ENCODE measurements at places on chromosomes 6 and 20. TPM values are rescaled to one million over a fixed set of nuclear protein-coding genes. Genes with fewer than 3 reads are reported as not detected.

Gene LTB
- 891 TPM for total RNA-seq

DNA sequence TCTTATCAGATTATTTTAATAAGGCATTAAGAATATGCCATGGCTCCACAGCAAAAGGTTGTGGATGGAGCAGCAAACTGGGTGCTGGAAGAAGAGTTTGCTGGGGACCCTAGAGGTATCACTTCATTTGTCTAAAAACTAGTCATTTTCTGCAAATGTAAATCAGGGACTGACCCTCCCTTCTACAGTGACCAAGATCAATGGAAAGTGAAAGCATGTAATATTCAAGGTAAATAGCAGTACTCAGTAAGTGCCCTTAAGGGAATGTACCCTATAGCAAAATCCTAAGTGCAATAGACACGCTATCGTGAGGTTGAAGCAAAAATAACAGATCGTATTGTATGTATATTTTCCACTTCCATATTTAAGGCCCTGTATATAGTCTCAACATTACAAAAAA lies 38.7 kb downstream of the TRDN start:
- DNase-seq, result no peak
- no peaks in the 10 kb centered on the region for H3K27me3 ChIP-seq
- H3K27ac ChIP-seq, result no peak overlapping the region

GRCh38 chr6:28906669-28907068 lies 17.1 kb downstream of the TRIM27 start:
- H3K4me1 ChIP-seq, result peaks cover 5% of the 10 kb centered on the region
- H3K27ac ChIP-seq, result no peak overlapping the region
- no peaks in the 10 kb centered on the region for H3K27me3 ChIP-seq
- peaks cover 12% of the 10 kb centered on the region for H3K36me3 ChIP-seq
- DNase-seq, result no peak

Gene TRIM15
- not detected for total RNA-seq

- peaks cover 47% of the 10 kb centered on the region for H3K27me3 ChIP-seq
- DNase-seq, result no peak
- H3K4me3 ChIP-seq, result no peak overlapping the region
- no peaks in the 10 kb centered on the region for H3K4me1 ChIP-seq
- no peaks in the 10 kb centered on the region for H3K36me3 ChIP-seq
Measured at GRCh38 chr6:132527791-132528190, 10.3 kb upstream of the TAAR9 start.

Gene LY6G6D
- not detected for total RNA-seq

Measured in T-helper 17 cell (primary cell).